Central memory CD4-positive, alpha-beta T cell (primary cell): ENCODE measurements at places on chromosomes 4 and X.

- DNase-seq = no peak
Observed at GRCh38 chr4:60452266-60452665, 747.9 kb upstream of the ADGRL3 start.

DNA sequence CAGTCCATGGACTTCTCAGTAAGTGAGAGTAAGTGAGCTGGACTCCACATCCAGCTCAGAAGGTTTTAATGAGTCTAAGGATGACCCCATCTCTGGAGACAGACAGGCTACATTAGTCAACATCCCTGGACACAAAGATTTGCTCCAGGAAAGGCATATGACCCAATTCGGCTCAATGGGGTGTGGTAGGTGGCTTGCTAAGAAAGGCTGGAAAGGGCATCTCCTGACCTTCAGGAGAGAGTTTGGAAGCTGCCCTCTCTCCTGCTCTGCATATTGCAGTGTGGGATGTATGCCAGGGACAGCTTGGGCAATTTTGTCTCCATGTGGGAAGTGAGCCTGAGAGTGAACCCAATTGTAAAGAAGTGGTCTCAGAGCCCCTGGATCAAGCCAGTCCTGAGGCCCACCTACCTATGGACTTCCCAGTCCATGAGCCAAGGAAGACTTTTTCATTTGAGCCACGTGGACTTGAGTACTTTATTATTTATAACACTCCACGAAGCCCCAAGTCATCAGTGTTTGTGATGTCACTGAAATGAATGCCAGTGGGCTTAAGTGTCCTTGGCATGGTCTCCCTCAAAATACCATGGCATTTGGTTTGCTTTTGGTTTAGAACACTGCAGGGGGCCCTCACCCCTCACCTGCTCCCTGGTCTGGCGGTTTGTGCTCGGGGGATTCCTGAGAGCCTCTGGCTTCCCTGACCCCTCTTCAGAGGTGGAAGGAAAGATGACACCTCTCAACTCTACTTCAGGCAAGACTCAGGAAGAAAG is 10.4 kb upstream of the ABLIM2 start:
- no peak for DNase-seq

DNA sequence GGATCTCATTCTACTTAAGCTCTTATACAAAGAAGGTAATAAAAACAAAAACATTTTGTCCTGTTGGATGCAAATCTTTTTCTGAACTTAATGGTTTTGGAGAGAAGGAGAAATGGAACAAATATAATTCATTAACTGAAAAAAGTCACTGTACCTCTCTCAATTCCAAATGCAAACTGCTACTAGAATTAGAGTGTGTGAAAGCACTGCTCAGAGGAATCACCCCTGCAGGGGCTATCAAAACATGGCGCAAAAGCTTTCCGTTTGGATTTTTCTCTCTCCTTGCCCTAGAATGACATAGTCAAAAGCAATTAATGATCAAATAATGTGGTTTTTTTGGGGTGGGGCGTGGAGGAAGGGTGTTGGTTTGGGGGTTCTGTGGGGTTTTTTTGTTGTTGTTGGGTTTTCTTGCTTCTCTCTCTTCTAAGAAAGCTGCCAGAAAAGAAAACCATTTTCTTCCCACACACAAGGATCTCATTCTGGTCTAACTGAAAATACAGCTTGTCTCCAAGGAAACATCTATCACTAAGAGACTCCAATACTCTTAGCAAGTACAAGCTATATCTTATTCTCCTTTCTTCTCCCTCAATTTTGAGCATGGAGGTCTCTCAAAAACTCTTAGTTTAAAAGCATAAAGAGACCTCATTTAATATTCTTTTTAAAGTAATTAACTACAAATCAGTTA is 41.6 kb downstream of the USP46 start:
- DNase-seq = peak; percentile 36

- DNase-seq = no peak
Observed at GRCh38 chr4:2024683-2025082, 15.9 kb upstream of the NELFA start.

- DNase-seq = no peak
Observed at GRCh38 chrX:115650916-115651315, 89.9 kb downstream of the PLS3 start.

GRCh38 chrX:141278306-141278705 is 36.0 kb upstream of the SPANXC start:
- DNase-seq = no peak

- no peak for DNase-seq
Observed at GRCh38 chr4:167623241-167623572, 388.9 kb upstream of the SPOCK3 start.

GRCh38 chr4:184442314-184442635 is 32.1 kb downstream of the IRF2 start:
- no peak for DNase-seq

DNA sequence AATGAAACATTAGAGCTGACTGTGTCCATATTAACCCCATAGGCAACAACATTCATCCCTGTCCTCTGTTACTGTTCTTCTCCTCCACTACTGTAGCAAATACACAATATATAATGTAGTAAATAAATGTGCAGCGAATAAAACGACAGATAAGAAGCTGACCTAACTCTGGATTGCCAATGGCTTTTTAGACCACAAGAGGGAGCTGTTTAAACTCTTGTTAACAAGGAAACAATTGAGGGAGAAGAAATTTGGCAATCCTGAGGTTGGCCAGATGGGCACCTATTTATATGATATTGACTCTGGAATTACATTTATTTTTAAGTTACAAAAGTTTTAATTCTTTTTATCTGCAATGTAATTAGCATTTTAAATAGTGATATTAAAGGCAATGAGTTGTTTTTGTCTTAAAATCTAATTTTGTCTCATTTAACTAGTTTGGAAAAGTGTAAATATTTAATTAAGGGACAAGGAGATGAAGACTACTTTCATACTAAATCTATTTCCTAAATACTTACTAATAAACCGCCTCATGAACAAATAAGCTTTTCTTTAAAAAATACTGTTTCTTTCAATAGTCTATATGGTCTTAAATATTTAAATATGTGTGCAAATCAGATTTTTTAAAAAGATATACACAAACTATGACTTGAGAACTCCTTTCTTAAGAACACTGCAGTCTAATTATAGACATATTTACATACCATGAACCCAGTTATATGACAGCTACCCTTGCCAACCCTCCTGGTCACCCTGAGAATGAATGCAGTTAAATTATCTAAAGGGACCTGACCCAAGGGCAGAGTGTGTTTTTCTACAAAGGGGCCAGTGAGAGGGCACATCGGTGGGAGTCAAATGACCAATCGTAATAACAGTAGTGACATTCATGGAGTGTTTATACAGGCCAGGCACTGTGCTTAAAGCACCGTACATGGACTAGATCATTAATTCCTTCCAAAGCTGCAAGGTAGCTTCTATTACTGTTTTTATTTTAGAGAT is 52.9 kb upstream of the HPF1 start:
- DNase-seq = peak; percentile 47

DNA sequence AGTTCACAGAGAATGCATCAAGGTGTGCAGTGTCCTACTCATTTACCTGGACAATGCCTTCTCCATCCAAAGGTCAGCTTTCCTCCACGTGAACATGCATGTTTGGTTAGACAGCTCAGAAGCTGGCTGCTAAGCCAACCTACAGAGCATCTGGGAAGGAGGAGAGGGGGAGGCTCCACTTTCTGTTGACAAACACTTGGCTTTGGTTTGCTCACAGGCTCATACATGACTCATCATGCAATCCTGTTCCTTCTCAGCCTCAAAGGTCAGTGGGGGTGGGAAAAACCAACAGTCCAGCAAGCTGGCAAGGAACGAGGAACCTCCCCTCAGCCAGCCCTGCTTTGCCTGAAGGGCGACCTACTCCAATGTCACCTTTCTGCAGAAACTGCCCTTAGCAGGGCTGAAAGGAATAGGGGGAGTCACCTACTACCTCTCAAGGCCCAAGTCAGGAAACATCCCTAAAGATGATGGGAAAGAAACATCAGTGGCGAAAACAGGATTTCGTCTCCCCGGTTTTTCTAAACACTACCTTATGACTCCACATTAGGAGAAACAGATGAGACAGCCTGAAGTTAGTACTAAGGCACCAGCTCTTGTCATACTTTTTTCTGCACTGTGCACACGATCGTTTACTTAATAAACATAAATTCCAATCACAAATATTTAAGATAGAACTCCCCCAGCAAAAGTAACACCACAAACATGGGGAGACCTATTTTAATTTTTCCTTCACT is 37.9 kb downstream of the RELL1 start:
- no peak for DNase-seq

DNA sequence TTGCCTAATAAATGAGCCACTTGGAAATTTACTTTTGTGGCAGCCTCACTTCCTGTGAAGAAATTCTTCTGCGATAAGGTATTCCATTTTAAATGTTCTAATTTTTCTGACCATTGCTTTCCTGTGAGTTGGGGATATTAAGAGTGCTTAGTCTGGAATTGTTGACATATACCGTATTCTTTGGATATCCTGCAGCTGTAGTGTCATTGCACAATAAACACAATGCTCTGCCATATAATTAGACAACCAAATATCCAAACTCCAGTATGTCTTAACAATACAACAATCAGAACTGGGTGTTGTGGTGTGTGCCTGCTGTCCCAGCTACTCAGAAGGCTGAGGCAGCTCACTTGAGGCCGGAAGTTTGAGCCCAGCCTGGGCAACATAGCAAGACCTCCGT is 99.4 kb downstream of the LUZP4 start:
- no peak for DNase-seq

DNA sequence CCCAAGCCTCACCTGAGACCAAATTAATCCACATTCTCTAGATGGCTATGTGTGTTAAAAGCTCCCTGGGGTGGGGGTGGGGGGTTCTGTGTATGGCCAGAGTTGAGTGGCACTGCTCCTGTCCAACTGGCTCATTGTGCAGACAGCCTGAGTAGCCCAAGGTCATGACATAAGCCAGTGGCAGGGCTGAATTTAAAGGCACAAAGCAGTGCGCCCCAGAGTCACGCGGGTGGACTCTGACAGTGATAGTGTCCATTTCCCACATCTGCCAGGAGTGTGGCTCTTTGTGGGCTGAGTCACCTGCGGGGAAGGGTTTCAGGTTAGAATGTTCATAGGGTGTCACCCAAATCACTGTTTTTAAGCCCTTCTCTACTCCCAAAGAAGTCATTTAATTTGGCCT is 45.4 kb downstream of the SCD5 start:
- no peak for DNase-seq

- no peak for DNase-seq
Observed at GRCh38 chrX:15311119-15311518, 4.3 kb downstream of the ASB11 start.

DNA sequence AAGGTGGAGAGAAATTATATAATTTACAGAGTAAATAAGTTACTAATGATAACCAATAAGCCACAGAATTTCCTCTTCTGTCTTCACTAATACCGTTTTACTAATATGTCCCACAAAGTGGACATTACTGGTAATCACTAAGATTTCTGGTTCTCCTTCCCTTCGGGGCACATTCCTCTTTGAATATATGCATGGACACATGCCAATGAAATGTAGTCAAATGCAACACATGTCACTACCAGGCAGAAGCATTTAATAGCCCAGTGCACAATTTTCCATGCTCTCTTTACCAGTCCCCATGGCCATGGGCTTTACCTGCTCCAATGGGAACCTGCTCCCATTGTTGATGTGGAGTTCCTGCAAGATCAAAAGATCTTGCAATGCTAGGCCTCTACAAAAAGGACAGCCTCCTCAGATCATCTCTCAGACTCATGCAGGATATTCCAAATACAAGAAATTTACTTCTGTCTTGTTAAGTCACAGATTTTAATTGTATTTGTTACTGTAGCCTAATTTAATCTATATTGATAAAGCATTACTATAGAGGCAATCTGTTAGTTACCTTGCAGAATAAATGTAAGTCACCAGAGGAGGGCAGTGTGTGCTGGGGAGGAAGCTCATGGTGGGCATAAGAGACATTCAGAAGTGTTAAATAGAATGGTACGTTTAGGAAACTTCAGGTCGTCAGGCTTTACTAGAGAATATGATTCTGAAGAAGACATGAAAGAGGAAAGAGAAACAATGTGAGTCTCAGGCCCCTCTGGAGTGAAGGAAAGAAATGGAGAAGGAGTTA is 37.1 kb upstream of the INPP4B start:
- DNase-seq = no peak

DNA sequence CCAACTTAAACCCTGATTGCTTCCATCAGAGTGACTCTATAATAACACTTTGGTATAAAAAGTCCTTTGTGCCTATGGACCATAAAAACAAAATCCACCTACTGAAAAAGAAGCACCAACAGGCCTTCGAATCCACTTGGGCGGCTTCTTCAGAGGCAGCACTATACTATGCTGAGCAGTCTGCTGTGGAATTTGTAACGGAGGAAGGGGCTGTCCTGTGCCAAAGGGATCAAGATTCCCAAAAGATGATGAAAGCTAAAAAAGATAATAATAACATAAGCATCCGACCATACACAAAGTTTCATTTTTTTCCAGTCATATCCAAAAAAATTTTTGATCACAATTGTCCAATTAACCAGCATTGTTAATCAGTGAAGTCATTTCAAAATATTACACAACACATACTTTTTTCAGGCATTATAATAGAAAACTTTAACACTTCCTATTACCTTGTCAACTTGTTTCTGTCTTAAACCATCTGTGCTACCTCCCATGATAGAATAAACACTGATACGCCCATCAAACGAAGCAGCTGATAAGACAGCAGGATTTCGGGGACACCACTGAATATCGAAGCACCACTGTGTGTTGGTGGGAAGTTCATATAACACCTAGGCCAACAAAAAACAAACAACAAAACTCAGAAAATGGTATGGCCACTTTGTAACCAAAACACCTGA is 24.1 kb downstream of the SEC31A start:
- no peak for DNase-seq

DNA sequence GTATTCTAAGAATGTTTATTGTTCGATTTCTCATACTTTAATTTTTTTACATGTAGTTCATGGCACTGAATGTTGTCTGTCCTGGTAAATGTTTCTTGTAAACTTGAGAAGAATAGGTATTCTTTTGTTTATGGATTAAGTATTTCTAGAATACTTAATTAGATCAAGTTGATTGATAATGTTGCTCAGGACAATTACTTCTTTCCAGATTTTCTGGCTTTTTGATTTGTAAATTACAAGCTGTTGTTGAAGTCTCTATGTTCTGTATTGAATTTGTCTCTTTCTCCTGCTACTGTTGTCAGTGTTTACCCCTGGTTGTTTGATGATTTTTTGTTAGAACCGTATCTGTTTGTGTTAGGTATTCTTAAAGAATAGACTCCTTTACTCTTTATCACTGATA is 1720.9 kb upstream of the AGA start:
- DNase-seq = no peak

DNA sequence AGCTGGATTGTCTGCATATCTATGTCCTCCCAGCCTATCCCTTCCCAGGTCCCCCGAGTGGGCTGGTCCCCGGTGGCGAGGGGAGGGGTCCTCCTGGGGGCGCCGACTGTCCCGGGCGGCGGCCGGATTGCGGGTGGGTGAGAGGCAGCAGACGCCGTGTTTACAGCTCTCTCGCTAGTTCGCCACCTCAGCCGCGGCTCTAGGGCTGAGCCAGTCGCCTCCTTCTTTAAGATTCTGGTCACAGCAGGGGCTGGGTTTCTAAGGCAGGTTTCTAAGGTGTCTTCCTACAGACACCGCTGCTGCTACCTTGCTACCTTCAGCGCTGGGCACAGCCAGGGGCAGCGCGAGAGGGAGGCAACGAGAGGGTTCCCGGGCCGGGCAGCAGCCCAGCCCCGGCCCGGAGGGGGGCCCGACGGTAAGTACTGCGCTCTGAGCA is 57.2 kb downstream of the FRMPD3 start:
- no peak for DNase-seq
